ENCODE measurements at places on chromosomes 2 and 18.

DNA sequence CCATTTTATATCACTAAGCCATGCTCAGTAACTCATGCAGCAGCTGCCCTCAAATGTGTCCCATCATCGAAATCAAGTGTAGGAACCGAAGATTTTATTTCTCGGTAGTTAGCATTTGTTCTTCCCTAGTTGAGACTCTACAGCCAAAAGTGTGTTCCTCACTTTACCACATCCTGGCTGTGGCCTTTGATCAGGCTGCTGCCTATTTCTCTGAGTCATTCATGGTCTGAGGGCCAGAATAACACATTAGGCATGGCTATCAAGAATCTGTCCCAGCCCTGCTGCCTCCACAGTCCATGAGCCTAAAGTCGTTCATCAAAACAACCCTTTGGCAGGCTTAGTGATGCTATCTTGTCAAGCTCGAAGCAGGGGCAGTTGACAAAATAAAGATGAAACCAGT lies 300.1 kb downstream of the TDRD15 start:
- no peak for DNase-seq

DNA sequence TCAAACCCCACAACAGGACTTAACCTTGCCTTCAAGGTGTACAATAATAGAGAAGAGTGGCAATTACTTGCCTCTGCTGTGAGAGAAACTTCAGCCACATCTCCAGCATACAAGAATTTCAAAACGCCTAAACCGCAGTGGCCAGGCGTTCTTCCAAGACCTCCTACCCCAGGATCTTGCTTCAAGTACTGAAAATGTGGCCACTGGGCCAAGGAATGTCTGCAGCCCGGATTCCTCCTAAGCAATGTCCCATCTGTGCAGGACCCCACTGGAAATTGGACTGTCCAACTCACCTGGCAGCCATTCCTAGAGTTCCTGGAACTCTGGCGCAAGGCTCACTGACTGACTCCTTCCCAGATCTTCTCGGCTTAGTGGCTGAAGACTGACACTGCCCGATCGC lies 2.8 kb upstream of the CYB5A start:
- DNase-seq: no peak

DNA sequence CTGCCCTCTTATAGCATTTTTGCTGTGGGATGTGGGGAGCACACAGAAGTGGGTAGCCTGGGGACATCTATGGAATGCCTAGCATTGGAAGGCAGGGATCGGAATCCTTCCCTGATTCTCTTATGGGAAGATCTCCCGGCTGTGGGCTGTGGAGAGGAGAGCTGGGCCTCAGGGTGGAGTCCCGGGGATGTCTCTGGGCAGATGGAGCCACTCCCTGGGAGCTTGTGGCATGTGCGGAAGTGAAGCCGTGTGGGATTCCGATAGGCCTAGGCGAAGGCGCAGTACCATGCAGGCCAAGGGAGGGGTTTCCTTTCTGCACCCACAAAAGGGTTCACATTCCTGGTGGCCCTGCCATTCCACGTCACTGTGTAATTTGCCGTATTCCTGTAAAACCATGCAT lies 87.9 kb downstream of the GLI2 start:
- DNase-seq: no peak

- DNase-seq: no peak
Observed at GRCh38 chr2:172070936-172071335, 14.4 kb upstream of the DLX1 start.

DNA sequence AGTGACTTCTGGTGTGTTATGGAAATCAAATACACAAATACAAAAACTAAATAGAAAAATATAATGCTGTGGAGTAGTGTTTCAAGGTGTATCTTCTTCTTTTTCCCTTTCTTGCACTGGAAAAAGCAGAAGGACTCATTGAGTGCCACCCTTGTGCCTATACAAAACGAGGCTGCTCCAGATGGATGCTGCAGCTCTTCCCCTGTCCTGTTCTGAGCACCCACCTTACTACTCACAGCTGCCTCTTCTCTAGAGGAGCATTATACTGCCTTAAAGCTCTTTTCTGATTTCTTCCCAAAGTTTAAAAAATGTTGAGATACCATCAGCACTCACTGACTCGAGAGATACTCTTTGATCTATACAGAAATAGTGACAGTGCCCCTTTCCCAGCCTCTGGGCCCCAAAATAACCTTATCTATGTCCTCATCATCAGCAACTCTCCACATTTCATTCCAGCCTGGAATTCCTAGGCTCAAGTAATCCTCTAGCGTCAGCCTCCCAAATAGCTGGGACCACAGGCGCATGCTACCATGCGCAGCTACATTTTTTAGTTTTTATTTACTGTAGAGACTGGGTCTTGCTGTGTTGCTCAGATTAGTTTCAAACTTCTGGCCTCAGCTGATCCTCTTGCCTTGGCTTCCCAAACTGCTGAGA lies 1356.1 kb upstream of the NRXN1 start:
- no peak for DNase-seq

GRCh38 chr2:189899101-189899500 lies 114.9 kb downstream of the PMS1 start:
- no peak for DNase-seq

- no peak for DNase-seq
Observed at GRCh38 chr2:38398739-38399138, 21.7 kb upstream of the ATL2 start.

GRCh38 chr2:188720811-188721605 lies 253.2 kb upstream of the COL3A1 start:
- no peak for DNase-seq

- no peak for DNase-seq
Observed at GRCh38 chr2:230932556-230933511, 7.8 kb upstream of the GPR55 start.

GRCh38 chr2:15808204-15808910 lies 132.0 kb upstream of the MYCN start:
- no peak for DNase-seq

DNA sequence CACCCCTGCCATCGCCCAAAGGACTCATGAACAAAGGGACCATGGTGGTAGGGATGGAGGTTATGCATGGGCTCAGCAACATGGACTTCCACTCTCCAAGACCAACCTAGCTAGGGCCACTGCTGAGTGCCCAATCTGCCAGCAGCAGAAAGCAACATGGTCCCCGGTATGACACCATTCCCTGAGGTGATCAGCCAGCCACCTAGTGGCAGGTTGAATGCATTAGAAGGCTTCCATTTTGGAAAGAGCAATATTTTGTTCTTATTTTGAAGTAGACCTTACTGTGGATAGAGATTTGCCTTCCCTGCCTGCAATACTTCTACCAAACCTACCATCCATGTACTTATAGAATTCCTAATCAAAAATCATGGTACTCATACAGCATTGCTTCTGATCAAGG lies 99.8 kb downstream of the METTL4 start:
- no peak for DNase-seq

DNA sequence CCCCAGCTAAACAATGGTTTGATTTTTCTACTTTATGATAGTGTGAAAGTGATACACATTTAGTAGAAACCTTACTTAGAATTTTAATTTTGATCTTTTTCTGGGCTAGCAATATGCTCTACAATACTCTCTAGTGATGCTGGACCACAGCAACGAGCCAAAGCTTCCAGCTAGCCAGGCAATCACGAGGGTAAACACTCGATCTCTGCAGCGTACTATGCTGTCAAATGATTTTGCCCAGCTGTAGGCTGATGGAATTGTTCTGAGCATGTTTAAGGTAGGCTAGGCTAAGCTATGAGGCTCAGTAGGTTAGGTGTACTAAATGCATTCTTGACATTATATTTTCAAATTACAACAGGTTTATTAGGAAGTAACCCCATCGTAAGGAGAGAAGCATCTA lies 207.5 kb downstream of the LRRTM4 start:
- DNase-seq: no peak

- no peak for DNase-seq
Observed at GRCh38 chr2:106886916-106887758, 1.2 kb upstream of the ST6GAL2 start.

DNA sequence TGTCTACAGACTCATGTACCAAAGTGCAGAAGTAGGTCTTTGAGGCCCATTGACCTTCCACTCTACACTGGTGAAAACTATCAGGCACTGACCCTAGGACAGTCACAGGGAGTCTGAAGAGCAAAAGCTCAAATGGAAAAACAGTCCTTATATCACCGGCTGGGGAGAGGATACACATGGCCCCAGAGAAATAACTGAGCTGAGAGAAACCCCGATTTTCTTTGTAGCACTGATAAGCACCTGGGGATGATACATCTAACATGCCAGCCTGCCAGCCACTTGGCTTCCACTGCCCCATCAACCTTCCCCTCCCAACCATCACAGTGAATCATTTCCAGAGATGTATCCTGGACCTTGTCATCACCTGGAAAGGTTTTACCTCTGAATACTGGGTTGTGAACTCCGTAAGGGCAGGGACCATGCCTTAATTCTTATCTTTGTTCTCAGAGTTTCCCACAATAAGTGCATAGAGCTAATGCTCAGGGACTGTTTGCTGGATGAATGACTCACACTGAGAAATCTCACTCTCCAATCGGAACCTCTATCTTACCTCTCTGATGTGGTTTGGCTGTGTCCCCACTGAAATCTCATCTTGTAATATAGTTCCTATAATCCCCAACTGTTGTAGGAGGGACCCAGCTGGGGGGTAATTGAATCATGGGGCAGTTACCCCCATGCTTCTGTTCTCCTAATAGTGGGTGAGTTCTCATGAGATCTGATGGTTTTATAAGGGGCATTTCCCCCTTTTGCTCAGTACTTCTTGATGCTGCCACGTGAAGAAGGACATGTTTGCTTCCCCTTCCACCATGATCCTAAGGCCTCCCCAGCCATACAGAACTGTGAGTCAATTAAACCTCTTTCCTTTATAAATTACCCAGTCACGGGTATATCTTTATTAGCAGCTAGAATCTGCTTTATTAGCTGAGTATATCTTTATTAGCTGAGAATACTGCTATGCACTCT lies 37.1 kb downstream of the EVA1A start:
- DNase-seq: no peak

DNA sequence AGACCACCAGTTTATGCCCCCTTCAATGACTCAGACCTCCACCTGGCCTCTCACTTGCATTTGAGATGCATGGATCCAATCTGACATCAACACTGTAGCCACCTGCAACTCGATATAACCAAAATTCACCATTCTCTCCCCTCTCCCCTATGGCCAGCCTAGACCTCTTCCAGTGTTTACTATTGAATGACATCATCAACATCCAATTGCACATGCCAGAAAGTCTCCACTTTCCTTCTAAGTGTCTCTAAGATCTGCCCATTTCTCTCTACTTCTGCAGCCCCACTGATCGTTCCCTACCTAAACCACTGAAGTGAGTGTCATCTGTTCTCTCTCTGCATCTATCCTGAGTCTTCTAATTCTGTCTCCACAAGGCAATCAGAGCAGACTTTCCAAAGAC lies 151.3 kb upstream of the APCDD1 start:
- DNase-seq: no peak

DNA sequence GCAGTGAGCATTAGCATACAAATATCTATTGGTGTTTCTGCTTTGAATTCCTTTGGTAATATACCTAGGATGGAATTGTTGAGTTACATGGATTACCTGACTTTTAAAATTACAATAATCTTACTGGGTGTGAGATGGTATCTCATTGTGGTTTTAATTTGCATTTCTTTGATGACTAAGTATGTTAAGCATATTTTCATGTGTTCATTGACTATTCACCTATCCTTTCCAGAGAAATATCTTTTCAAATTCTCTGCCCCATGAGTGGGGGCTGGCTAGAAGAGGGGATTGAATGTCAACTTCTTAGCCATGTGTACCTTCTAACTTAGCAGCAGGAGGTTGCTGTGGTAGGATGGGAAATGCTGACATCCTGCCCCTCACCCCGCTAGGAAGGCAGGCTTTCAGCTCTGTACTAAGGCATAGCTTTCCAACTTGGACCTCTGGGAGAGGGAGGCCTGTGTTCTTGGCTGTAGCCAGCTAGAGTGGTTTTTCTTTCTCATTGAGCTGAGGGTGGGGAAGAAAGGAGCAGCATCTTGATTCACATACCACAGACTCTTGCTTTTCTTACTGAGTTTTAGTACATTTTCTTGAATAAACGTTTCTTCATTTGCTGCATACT lies 63.3 kb upstream of the TTC27 start:
- no peak for DNase-seq

DNA sequence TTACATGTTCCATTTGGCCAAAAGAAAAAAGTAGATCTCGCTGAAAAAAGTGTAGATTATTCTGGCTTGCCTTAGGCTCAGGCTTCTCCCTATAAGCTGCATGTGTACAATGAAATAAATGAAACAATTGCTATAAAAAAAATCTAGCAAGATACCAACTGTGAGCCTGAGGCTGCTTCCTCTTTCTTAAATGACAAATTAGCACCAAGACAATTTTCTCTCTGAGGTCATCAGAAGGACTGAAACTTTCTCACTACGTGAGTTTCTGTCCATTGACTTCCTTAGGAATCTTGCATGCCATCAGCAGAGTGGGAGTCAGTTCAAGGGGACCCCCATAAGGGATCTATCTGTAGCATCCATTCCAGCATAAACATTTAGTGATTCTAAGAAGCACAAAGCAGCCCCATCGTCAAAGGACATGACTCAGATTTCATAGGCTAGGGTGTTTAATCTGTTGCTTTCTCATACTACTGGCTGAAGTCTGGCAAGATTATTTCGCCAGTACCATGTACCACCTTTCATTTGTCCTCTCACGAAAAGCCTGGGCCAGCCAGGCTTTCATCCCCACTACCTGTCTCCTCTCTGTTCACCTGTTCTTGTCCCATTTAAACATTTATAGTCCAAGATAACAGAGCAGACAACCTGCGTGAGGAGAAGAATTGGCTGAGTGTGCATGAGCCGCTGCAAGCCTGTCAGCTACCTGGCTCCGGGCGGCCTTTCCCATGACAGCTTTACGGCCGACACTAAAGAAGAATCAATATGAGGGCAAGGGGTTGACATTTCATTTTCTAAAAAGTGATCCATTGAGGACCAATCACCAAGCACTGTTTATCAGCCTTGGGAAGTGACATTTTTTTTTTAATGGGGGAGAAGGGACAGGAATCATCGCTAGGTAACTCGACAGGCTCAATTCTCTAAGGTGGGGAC lies 120.0 kb downstream of the EPHA4 start:
- DNase-seq: no peak

- DNase-seq: no peak
Observed at GRCh38 chr2:96921561-96922319, 51.9 kb upstream of the SEMA4C start.

GRCh38 chr2:66574701-66575624 lies 140.0 kb downstream of the MEIS1 start:
- peak; percentile 59 for DNase-seq

- DNase-seq: no peak
Observed at GRCh38 chr2:24644032-24644431, 149.2 kb downstream of the PTRHD1 start.

DNA sequence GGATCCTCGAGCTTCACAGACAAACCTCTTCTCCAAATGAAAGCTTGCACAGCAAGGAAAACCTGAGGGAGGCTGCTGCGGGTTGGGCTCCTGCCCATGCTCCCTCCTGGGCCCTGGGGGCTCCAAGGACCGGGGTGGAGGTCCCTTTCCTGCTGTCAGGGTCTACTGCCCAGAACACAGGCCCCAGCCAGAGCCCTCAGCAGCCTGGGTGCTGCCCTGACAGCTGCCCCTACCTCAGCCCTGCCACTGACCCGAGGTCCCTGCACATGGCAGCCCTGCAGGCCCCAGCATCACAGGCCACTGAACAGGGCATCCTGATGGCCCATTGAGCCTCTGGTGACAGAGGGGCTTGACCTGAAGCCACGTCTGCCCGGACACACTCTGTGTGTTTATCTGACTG lies 41.0 kb downstream of the CROCC2 start:
- no peak for DNase-seq

Data from HFF-Myc (cell line).